ENCODE measurements at places on chromosomes 5 and 9.

- DNase-seq = peak; percentile 68
These were observed 15.9 kb upstream of the SYNPO start for GRCh38 chr5:150624334-150625163.

DNA sequence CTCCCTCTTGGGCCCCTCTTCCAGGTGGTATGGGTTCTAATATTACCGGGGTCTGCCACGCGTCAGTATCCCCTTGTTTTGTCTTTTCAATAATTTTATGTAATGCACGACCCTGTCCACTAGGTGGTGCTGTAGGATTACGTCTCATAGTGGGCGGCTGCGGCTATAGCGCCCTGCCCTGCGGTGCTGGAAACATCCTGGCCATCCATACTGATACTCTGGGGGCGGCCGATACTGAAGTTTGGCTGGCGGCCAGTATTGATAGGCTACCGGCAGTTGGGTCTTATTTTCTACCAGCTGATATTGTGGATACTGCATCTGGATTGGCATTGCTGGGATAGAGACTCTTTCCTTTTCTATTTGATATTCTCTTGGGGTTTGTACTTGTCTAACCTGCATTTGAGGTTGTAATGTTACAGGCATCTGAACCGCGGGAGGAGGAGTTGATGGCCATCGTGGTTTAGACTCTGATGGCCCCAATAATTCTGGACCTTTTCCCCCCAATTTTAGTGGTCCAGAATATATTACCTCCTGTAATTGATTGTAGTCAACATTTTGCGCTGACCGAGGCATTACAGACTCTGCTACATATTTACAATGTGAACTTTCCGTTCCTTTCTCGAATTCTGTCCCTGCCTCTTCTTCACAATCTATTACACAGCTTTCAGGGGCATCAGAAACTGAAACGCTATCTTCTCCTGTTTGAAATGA is 3.3 kb upstream of the TMEM141 start:
- DNase-seq = peak; percentile 58

- DNase-seq = no peak
These were observed 56.3 kb upstream of the ARL15 start for GRCh38 chr5:54366707-54367106.

GRCh38 chr5:151270599-151270998 is 17.6 kb downstream of the GM2A start:
- no peak for DNase-seq

DNA sequence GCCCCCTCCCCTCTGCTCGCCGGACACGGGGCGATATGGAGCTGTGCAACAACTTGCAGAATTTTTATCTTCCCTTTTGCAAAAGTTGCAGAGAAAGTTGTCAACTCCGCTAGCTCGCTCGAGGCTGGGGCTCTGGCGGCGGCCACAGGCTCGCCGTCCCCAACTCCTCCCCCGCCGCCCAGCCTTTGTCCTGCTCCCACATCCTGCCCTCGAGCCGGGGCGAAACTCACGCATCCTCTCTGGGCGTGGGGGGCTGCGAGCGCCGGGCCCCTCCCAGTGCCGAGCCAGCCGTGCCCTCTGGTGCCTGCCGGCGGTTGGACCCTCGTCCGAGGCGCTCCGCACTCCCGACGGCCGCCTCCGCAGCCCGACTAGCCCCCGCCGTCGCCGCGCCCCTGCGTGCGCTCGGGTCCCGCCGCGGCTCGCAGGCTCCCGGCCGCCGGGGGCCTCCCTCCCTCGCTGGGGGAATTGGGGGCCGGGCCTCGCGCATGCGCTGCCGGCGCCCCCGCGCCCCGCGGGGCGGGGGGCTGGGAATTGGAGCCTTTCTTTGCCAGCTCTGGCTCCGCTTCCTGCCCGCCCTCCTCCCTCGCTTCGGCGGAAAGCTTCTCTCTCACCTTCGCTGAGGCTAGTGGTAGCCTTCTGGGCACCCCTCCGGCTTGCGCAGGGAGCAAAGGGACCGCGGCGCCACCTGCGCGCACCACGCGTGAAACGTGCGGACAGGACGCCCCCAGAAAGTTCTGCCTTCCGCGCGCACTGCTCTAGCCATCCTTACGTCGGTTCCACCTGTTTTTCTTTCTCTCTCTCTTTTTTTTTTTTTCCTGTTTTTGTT is at the start of gene CCNJL:
CCNJL (minus strand) TSS at position 431 of the 826 bp plus-strand sequence. CDS start 641 bp downstream, outside the sequence.
- peak; percentile 36 for DNase-seq

DNA sequence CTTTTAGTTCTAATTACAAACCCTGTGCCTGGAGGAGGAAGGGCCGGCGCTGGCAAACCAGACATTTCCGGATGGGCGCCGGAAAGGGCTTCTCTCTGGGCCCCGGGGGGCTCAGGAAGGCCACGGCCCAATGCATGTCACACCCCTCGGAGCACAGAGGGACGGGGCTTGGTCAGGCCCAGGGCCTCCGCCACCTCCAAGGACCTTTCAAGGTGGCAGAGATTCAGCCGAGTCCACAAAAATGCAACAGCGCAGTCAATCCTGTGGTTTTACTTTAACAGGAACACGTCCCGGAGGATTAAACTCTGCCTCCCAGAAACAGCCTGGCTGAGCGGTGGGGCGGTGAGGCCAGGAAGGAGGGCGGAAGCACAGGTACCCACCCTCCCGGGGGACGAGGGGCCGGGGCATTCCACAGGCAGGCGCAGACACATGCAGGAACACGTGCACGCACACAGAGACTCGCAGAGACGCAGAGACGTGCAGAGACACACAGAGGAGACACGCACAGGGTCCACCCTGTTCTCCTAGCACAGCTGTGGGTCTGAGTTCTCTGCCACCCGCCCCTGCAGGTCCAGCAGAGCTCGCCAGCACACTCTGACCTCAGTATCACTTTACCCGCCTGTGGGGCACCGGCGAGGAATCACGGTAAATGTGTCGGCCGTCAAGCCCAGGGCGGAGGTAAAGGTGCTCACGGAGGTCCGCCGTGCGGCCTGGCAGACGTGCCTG is 23.0 kb downstream of the SLC9A3 start:
- no peak for DNase-seq

GRCh38 chr5:153067869-153068268 is 422.6 kb upstream of the GRIA1 start:
- no peak for DNase-seq

DNA sequence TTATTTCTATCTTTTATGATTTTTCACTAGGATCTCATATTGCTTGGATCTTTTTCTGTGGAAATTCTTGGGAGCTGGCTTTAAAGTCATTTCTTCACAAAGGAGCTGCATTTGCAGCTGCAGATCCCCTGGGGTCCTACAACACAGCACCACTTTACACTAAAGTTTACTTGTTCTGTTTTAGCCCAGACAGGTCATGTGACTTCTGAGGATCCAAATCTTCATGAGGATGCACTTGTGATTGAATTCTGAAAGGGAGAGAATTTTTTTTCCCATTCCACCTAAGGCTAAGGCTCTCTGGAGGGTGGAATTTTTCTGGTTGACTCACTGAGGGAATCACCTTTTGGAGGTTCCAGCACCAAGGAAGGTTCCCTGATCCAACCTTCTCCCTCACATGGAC is 43.4 kb downstream of the ACOT12 start:
- DNase-seq = no peak

- no peak for DNase-seq
These were observed 12.2 kb downstream of the KLF9 start for GRCh38 chr9:70402213-70402612.

GRCh38 chr9:86246752-86247161 is 12.7 kb downstream of the C9orf153 start:
- DNase-seq = no peak

- DNase-seq = no peak
These were observed 9.8 kb upstream of the ADRA1B start for GRCh38 chr5:159906463-159906862.

- DNase-seq = no peak
These were observed 35.2 kb downstream of the PCDHAC2 start for GRCh38 chr5:141001446-141001843.

- no peak for DNase-seq
These were observed 236.7 kb upstream of the CCNH start for GRCh38 chr5:87649455-87649854.

DNA sequence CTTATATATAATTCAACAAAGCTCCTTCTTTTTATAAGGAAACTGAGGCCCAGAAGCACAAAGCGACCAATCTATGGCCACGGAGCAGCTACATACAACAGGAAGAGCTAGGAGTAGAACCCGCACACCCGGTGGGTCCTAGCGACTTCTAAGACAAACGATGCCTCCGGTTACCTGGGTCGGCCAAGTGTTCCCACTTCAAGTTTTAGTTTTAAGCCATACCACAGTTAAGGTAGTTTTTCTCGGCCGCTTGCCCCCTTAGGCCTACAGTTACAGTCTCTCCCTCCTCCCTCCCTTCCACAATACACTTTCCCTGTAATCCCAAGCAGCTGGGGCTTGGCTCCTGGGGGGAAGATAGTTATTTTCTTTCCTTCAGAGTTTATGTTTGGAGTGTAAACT is 533 bp downstream of the SREK1IP1 start:
- peak; percentile 2 for DNase-seq

GRCh38 chr9:83441390-83441789 is 96.8 kb downstream of the FRMD3 start:
- peak; percentile 13 for DNase-seq

DNA sequence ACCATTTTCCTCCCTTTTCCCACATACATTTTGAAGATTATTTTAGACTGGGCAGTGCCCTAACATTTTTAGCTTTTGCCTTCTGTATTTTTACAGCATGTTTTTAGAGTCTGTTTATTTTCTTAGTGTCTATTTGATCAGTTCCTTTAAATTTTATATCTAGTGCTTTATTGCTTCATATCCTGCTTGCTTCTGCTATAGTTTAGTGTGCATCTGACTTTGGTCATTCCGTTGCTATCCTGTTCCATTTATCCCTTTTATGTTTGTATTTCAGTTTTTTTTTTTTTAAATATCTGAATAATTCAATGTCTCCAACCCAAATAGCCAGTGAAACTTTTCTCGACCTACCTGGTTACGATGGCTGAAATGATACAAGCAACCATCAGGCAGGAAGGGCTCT is 203.8 kb downstream of the ARHGAP26 start:
- DNase-seq = no peak

DNA sequence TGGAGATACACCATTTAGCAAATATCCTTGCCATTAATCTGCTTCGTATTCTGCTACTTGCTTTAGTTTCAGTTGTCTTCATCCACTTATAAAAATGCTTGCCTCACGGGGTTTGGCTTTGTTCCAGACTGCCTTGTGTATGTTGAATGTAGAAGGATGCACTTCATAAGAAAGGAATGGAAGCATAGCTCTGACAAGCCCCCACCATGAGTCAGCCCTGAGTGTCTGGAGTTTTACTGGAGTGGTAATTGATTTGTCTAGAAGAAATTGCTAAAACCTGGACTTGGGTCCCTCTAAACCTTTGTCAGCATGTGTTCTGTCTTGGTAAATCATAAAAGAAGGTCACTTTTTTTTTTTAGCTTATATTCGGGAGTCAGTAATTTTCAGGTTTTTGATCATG is 4.6 kb downstream of the TEX48 start:
- DNase-seq = peak; percentile 96

DNA sequence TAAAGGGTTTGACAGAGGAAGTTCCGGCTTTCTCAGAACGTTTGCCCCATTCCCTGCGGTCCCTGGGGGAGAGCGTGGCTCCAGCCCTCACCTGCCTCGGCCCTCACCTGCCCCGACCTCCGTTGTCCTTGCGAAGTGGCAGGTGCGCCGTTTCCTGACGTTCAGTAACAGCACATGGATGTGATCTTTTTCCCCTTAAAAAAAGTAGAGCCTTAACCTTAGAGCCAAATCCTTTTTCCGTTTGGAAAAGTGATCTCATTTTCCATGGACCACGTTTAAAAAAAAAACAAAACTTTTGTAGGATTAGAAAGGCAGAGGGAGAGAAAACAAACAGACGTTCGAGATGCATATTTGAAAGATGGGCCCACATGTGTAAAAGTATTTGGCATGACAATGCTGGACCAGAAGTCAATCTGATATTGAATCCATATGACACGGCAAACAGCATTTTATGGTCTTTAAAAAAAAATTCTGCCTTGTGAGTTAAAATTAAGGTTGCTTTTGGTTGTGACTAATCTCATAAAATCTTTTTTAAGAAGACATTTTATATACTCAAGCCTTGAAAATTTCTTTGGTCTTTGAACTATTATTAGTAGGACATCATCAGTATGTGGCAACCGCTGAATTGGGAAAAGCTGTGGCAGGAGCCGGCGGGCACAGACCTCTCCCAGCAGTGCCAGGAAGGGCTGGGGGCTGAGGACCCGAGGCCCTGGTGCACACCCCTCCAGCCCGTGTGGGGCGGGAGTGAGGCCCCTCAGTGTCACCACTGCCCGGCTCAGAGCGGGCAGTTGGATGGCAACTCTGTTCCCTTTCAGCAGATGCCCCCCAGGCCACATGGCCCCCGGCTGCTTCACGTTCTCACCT is 42.5 kb upstream of the EXOC3 start:
- DNase-seq = peak; percentile 67

DNA sequence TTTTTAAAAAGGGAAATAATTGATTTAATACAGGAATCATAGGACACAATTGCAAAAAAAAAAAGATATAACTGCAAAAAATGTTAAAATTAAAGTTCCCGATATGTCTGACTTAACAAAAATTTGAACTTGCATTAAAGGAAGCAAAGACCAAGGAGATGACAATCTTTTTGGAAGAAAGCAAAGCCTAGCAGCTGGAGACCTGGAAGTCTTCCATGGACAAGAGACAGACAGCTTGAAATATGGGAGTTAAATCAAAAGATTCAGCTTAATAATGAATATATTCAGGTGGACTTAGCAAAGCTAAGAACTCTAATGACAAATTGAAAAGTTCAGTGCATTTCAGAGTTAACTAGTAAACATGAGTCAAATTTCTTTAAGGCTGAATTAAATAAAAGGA is 568.7 kb upstream of the RGMB start:
- no peak for DNase-seq

GRCh38 chr5:136374638-136375037 is 9.3 kb upstream of the TRPC7 start:
- DNase-seq = no peak

GRCh38 chr9:122719218-122719617 is 4.6 kb upstream of the OR1L4 start:
- DNase-seq = no peak

DNA sequence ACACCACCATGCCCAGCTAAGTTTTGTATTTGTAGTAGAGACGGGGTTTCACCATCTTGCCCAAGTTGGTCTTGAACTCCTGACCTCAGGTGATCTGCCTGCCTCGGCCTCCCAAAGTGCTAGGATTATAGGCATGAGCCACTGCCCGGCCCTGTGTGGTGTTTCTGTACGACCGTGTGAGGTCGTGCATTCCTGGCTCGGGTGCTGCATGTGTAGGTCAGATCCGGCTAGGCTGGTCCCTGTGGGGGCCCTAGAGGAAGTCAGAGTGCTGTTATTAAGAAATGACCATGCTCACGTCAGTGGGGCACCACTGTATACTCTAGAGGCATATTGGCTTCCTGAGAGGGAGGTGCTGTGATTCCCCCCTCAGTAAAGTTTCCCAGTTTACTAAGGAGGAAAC is 13.7 kb downstream of the WNK2 start:
- no peak for DNase-seq

DNA sequence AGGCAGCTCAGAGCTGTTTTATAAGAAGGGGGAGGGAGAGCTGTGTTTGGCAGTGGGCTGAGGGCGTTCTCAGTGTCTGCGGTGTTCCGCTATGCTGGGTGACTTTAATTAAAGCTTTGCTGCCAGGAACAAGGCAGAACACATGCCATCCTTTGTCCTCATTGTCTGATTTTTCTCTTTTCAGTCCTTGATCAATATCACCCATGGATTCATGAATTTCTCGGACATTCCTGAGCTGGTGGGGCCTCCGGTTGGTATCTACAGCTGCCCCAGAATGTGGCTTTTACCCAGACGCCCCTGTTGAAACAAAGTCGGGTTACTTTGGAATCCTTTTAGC is 66.5 kb upstream of the TGFBR1 start:
- no peak for DNase-seq
